CD8-positive, alpha-beta memory T cell (primary cell): ENCODE measurements at places on chromosomes 6 and 20.

DNA sequence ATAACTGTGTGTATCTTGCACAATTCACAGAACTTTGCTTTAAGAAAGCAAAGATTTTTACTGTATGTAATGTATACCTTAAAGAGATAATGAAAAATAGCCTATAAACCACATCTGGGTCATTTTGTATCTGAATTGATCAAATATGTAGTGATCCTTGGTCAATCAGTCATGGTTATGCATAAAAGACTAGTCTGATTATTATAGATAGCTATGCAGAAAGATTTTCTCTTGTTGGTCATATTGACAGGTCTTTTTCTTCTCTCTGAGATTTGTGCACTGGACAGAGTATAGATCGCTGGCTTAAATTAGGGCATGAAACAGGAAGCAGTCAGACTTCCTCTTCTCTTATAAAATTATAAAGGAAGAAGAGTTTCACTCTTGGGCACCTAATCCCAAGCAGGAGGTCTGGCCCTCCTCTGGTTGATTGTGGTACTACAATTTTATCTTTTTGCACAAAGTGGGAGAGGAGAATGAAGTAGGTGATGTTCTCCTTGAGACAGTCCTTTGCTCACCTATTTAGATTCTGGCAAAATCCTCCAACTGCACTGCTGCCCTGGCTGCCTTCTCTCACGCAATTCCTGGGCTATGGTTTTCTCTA is 380.9 kb upstream of the RGS17 start:
- no peak overlapping the region for H3K4me3 ChIP-seq
- no peak overlapping the region for H3K27ac ChIP-seq
- DNase-seq: no peak
- H3K27me3 ChIP-seq: no peaks in the 10 kb centered on the region
- H3K36me3 ChIP-seq: no peaks in the 10 kb centered on the region

DNA sequence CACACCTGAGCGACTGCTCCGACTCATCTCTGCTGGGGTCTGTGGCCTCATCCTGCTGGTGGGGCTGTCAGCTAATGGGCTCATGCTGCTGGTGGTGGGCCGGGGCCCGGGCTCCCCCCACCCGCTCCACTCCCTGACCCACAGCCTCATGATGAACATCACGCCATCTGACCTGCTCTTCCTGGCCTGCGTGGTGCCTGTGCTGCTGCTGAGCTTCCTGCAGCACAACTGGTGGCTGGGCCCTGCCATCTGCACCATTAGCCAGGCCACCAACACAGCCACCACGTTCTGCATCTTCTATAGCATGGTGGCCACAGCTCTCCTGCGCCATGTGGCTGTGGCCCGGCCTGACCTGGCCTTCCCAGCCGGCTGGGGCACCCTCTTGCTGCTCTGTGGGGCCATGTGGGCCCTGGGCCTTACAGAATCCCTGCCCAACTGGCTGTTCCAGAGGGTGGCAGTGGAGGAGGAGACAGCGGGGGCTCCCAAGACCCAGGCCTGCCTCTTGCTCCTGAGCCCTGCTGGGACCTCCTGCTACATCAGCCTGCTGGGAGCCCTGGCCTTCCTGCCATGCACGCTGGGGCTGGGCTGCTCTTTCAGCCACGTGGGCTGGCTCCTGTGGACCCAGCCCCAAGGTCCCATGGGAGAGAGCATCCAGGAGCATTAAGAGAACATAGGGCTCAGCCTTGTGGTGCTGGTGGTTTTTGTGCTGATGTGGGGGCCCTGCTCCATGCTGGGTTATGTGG is 39.6 kb downstream of the RAB44 start:
- H3K36me3 ChIP-seq: no peaks in the 10 kb centered on the region
- H3K27ac ChIP-seq: no peak overlapping the region
- DNase-seq: no peak
- H3K27me3 ChIP-seq: no peaks in the 10 kb centered on the region
- peaks cover 5% of the 10 kb centered on the region for H3K4me1 ChIP-seq

DNA sequence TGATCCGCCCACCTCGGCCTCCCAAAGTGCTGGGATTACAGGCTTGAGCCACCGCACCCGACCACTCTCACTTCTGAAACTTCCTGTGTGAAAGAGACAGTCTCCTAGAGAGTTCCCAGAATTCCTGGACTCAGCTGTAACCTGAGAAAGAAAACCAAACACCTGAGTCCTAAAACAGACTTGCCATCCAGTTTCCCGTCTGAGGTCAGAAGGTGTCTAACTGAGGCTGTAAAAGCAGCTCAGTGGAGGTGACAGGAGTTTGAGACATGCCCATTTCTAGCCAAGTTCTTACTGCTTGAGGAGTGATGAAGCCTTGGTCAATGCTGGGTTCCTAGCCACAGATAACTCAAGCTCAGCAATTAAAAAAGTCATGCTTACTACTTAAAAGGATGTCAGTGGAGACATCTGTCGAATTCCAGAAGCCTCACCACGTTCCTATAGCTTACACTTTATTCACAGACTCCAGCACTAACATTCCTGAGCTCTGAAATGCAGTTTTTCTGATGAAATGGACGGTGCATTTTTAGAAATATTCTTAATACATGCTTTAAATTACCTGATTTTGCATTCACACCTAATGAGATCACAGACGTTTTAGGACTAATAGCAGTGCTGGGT is 6.1 kb downstream of the UQCC2 start:
- H3K4me3 ChIP-seq: no peak overlapping the region
- no peaks in the 10 kb centered on the region for H3K27me3 ChIP-seq
- no peak for DNase-seq
- peaks cover 9% of the 10 kb centered on the region for H3K4me1 ChIP-seq
- no peak overlapping the region for H3K27ac ChIP-seq
- H3K36me3 ChIP-seq: peaks cover 3% of the 10 kb centered on the region

DNA sequence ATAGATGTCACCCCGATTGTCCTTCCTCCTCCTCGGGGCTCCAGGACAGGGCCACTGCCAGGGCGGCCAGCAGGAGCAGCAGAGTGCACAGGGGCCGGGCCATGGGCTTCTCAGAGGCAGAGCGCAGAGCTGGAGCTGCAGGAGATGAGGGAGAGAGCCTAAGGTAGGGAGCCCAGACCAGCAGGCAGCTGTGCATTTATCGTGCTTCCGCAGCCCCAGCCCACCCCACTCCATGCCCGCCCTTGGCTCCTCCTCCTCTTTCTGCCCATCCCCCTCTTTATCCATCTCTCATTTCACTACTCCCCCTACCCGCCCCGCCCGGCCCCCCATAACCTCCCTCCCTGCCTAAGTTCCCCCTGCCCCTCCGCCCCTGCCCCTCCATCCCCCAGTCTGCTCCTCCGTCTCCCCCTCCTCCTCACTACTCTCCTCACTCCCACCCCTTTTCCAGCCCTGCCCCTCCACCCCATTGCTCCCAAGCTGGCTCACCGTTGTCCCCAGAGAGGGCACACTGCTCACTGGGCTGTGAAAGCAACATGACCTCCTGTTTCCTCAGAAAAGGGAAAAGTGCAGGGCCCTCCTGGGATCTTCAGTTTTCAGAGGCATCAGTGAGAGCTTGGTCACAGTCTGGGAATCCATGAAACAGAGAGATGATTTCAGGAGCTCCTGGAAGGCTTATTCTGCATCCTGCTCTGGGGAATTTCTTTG is 25.5 kb upstream of the CST1 start:
- H3K27me3 ChIP-seq: no peaks in the 10 kb centered on the region
- H3K36me3 ChIP-seq: no peaks in the 10 kb centered on the region
- no peaks in the 10 kb centered on the region for H3K4me1 ChIP-seq
- H3K27ac ChIP-seq: no peak overlapping the region

GRCh38 chr20:43925801-43926200 is 11.1 kb downstream of the TOX2 start:
- H3K4me3 ChIP-seq: peak overlapping the region; percentile 31
- H3K36me3 ChIP-seq: no peaks in the 10 kb centered on the region
- H3K27ac ChIP-seq: no peak overlapping the region
- H3K4me1 ChIP-seq: peaks cover 24% of the 10 kb centered on the region
- H3K27me3 ChIP-seq: no peaks in the 10 kb centered on the region
- DNase-seq: peak; percentile 33

GRCh38 chr6:85186546-85187175 is 263.2 kb upstream of the NT5E start:
- no peak overlapping the region for H3K4me3 ChIP-seq
- no peak overlapping the region for H3K27ac ChIP-seq
- no peaks in the 10 kb centered on the region for H3K4me1 ChIP-seq

DNA sequence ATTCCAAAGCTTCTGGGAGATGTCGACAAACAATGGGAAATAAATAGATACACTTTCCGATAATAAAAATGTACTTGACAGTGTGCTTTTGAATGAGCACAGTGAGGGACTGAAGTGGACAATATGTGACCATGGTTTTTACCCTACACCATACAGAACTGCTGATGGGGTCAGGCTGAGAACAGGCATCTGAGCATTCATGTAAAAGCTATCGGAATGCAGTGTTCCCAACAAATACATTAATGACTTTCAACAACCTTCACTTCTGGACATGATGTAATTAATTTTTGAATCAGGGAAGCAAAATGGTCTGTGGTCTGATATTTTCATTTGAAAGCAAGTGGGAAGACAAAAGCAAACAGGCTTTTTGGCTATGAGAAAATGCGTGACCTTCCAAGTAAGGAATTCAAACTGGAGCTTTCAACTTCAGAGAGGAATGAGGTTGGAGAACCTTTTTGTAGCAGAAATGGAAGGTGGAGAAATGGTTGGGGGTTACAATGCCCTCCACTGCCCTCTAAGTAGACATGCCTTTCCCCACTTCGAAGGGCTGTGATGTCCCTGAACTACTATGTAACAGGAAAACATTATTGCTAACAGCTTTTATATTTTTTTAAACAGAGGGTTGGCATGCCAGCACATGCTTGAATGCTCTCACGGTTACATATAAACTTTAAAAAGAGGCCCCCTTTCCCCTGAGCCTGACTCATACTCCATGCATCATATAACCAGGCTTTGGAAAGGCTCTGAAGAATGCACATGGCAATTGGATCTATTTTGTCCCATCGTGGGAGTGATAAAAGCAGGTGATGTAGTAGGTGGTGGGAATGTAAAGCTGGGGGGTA is 203.5 kb upstream of the CITED2 start:
- H3K27me3 ChIP-seq: no peaks in the 10 kb centered on the region
- H3K4me3 ChIP-seq: no peak overlapping the region
- peaks cover 12% of the 10 kb centered on the region for H3K4me1 ChIP-seq
- H3K36me3 ChIP-seq: no peaks in the 10 kb centered on the region
- DNase-seq: no peak

- no peaks in the 10 kb centered on the region for H3K4me1 ChIP-seq
- no peak for DNase-seq
- no peaks in the 10 kb centered on the region for H3K27me3 ChIP-seq
- H3K27ac ChIP-seq: no peak overlapping the region
Observed at GRCh38 chr6:20819774-20820400, 285.6 kb downstream of the CDKAL1 start.

DNA sequence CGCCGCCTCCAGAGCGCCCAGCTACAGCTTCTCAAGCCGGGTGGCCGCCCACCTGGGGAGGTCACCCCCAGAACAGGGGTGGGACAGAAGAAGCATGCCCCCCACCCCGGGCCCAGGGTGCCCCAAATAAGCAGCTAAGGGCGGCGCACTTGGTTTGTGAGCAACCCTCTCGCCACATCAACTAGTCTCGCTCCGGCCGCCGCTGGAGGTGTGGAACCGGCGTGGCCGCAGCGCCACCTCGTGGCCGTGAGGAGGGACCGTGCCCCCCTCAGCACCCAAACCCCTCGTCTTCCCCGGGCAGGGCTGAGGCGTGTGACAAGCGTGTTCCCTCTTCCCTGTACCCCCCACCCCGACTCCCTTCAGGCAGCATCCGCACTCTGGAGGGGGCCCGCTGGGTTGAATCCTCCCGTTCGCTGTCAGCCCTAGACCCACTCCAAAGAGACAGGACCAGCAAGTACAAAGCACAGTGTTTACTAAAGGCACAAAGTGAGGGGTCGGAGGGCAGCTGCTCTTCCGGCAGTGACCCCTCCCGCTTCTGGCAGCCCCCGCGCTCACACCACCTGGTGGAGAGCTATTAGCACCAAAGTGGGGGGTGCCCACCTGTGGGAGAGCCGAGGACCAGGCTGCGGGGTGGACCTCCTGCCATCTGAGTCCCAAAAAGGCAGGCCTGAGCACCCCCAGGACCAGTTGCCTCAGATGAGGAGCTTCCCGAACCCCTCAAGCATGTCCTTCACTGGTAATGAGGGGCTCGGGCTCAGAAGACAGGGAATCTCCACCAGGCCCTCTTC is 45.4 kb downstream of the MDFI start:
- no peaks in the 10 kb centered on the region for H3K27me3 ChIP-seq
- no peaks in the 10 kb centered on the region for H3K36me3 ChIP-seq
- peaks cover 5% of the 10 kb centered on the region for H3K4me1 ChIP-seq
- H3K4me3 ChIP-seq: peak overlapping the region; percentile 34
- peak; percentile 69 for DNase-seq

GRCh38 chr6:22925304-22925835 is 356.0 kb downstream of the HDGFL1 start:
- H3K4me3 ChIP-seq: no peak overlapping the region
- no peak for DNase-seq
- no peaks in the 10 kb centered on the region for H3K36me3 ChIP-seq
- H3K4me1 ChIP-seq: no peaks in the 10 kb centered on the region
- no peaks in the 10 kb centered on the region for H3K27me3 ChIP-seq

- no peak overlapping the region for H3K4me3 ChIP-seq
- no peak overlapping the region for H3K27ac ChIP-seq
- H3K36me3 ChIP-seq: no peaks in the 10 kb centered on the region
- no peak for DNase-seq
- no peaks in the 10 kb centered on the region for H3K4me1 ChIP-seq
- H3K27me3 ChIP-seq: no peaks in the 10 kb centered on the region
Observed at GRCh38 chr6:148118244-148118643, 224.4 kb upstream of the SASH1 start.
